ENCODE measurements at places on chromosomes 6 and 20.

DNA sequence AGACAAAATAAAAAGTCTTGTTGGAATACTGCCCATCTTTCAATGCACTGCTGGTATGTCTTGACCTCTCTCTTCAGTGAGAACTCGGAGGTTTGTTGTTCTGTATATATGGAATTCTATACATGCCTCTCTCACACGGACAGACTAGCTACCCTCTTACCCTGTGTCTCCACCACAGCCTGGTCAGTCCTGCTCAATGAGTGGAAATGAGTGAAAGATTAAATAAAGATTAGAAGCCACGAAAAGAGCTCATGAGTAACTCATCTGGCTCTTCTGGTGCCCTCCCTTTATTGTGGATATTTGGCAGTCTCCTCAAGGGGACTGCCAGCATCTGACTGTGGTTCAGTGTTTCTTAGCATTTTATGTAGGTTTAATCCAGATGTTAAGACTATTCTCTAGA lies 262.8 kb upstream of the MAP3K7 start:
- DNase-seq, result no peak

DNA sequence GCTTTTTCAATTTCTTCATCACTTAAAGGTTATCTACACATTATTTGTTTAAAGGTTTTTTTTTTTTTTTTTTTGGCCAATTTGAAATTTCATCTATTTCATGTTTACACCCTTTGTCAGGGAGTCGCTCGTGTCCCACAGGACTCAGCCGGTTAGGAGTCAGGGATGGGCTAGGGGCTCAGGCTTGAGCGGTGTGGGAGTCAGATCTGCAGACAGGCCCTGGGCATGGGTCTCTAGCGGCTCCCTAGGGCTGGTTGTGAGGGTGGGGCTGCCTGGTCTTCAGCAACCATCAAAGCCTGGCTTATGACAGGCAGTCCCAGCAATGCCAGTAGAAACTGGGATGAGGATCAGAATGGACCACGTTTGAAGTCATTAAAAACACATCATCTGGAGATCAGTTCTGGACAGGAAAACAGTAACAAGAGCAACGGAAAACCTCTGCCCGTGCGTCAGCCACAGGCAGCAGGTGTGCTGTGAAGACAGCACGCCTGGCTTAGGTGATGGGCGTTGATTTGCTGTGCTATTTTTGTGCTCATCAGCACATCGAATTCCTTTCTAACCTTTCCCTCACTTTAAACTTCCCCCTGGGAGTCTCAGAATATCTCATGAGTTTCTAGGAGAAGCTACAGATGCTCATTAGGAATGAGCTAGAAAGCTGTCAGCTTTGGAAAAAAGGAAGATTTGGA lies 91.3 kb upstream of the MPC1 start:
- DNase-seq, result peak; percentile 52

GRCh38 chr20:2350606-2351005 lies 30.1 kb upstream of the TGM6 start:
- DNase-seq, result no peak

- DNase-seq, result no peak
These were observed 3.6 kb upstream of the CASP8AP2 start for GRCh38 chr6:89826029-89826528.

GRCh38 chr6:18141805-18142590 lies 12.9 kb downstream of the TPMT start:
- DNase-seq, result no peak

DNA sequence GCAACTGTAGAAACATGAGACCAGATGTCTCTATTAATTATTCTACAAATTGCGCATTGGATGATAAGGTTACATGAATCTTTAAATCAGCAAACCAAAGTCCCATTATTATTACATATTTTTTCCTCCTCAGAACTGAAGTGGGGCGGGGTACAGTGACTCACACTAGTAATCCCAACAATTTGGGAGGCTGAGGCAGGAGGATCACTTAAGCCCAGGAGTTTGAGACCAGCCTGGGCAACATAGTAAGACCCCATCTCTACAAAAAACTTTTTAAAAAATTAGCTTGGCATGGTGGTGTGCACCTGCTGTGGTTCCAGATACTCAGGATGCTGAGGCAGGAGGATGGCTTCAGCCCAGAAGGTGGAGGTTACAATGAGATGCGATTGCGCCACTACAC lies 29.0 kb downstream of the HFE start:
- no peak for DNase-seq

DNA sequence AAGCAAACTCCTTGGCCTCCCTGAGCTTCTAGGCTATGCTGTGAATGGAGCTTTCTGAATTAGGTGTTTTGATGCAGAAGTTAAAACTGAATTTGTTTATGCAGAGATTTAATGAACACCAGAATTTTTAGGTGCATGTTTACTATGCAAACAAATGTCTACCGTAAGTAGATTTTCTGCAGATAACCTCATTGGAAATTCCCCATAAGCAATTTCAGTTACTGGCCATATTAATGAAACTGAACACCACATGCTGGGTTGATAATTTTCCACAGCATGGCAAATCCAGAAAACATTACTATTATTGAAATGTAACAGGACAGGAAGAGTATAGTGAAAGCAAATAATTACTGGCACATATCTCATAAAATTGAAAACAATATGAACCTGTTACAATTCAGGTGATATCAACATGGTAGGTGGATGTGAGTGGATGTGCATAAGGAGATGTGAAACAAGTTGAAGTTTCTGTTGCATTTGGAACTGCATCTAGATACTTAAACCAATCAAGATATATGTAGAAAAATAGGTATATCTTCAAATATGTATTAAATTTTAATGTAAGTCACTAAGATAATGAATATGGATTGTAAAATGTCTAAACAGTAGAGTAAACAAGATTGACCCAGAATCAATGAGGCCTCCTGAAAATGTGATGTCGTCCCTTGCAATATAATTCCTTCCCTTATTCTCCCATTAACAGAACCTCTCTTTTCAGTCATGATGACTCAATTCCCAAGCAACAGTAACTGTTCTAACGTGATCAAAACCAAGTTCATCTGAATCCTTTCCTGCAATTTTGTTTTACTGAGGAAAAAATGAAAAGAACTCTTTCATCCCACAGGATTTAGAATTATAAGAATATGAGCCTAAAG lies 11.0 kb downstream of the PTCHD4 start:
- no peak for DNase-seq

- DNase-seq, result no peak
These were observed 328.1 kb upstream of the ARID1B start for GRCh38 chr6:156449128-156449527.

DNA sequence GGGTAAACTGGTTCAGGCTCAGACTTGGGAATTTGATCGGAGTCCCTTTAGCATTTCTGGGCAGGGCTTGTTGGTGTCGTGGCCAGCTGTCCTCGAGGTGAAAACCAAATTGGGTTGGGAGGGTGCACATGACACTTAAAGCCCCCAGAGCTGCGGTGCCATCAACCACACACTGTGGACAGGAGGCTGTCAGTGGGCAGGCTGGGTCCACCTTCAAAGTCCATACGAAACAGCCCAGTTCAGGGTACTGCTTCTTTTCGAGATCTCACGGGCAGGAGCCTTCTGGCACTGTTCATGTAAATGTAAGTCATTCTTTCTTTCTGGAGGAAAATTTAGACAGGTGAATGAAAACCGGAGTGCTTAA lies 7.0 kb downstream of the SYNJ2 start:
- DNase-seq, result no peak

- DNase-seq, result no peak
These were observed 158.9 kb upstream of the OLIG3 start for GRCh38 chr6:137652961-137653705.

GRCh38 chr20:23602241-23602640 lies 3.5 kb downstream of the CST9 start:
- DNase-seq, result no peak

DNA sequence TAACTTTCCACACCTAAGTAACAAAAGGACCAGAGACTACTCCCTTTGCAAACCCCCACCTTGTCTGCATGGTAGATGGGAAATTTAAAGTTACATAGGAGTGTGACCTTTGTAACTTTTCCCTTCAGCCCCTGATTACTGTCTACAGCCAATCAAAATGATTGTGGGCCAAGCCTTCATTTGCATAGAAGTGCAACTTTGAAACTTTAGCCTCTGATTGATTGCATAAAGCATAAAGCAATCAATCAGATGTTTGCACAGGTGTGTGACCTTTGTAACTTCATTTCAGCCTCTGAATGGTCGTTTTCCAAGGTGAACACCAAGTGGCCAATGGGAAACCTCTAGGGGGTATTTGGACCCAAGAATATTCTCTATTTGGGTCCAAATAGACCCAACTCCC lies 46.1 kb downstream of the PRKN start:
- DNase-seq, result no peak

- DNase-seq, result no peak
These were observed 151.4 kb upstream of the LAMA2 start for GRCh38 chr6:128731249-128732165.

GRCh38 chr6:111781041-111781708 lies 92.1 kb downstream of the FYN start:
- DNase-seq, result no peak

DNA sequence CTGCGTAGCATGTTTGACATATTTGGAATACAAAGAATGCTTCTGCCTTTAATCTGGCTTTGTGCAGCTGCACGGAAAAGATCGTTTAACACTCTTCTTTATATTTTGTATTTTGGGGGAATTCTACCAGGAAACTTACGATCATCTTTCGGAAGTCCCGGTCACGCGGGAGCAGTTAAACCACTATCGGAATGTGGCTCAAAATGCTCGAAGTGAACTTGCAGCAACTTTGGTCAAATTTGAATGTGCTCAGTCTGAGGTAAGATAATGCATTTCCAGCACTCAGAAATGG lies 42.3 kb downstream of the CCDC170 start:
- no peak for DNase-seq

DNA sequence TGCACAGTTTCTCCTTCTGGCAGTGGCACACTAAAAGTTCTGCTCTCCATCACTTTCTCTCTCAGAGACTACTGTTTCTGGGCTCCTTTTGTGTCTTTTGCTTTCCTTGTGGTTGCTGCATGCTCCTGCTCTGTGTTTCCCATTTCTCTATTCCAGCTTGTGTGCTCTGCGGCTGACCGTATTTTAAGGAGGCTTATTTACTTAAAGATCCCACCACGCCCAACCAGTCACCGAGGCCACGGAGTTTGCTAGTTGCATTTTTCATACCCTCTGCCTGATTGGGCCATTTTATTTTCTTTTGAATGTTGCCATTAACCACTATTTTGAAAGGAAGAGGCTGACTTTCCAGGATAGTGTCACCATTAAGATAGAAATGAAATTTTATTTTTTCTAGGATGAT lies 626.4 kb upstream of the MMS22L start:
- no peak for DNase-seq

GRCh38 chr6:45388328-45388727 lies 10.6 kb upstream of the SUPT3H start:
- DNase-seq, result no peak

- DNase-seq, result no peak
These were observed 217.6 kb upstream of the FOXQ1 start for GRCh38 chr6:1094306-1094705.

GRCh38 chr6:69421269-69421668 lies 375.5 kb downstream of the LMBRD1 start:
- no peak for DNase-seq

GRCh38 chr6:26215585-26216358 lies 128.5 kb downstream of the HFE start:
- DNase-seq, result no peak

DNA sequence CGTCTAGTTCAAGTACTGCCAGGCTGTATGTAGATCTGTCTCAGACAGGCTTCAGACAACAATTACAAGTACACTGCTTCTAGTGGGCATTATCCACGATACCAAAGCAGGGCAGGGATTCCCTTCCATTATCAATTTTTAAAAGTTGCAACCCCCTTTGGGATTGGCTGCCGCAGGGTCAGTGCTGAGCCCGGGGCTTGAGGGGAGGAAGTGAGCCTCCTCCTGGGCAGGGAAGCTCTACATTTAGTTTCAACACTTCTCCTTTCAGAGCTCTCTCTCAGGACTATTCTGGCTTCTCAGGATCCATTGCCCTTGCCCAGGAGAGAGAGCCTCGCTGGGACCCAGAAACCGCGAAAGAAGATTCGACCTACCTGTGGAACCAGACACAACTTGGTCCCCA lies 1.5 kb downstream of the HTR1B start:
- DNase-seq, result no peak

DNA sequence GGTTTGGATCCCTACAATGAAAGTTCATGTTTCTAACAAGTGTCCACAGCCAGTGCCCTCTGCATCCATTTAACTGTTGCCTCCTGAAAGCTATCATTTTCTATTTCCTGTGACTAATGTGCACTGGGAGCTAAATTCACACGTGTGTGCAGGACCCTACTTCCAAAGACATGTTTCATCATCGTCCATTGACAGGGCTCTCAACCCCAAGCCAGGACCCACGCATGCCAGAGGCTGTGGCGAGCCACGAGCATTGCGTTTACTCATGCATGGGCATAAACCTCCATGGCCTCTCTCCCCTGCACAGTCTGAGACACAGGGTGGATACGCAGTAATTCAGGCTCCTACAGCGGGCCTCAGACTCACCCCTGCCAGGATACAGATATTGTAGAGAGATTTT lies 153.2 kb downstream of the MAFB start:
- DNase-seq, result no peak

- DNase-seq, result peak; percentile 17
These were observed 200.7 kb downstream of the BCAS1 start for GRCh38 chr20:53869466-53870258.

GRCh38 chr6:137025786-137026730 lies 18.7 kb downstream of the IL20RA start:
- DNase-seq, result no peak

GRCh38 chr20:45153752-45154151 lies 20.9 kb upstream of the PI3 start:
- no peak for DNase-seq

- no peak for DNase-seq
These were observed 848.5 kb upstream of the MAN1A1 start for GRCh38 chr6:120198033-120198432.

GRCh38 chr6:125714441-125715090 lies 34.9 kb upstream of the HEY2 start:
- no peak for DNase-seq

DNA sequence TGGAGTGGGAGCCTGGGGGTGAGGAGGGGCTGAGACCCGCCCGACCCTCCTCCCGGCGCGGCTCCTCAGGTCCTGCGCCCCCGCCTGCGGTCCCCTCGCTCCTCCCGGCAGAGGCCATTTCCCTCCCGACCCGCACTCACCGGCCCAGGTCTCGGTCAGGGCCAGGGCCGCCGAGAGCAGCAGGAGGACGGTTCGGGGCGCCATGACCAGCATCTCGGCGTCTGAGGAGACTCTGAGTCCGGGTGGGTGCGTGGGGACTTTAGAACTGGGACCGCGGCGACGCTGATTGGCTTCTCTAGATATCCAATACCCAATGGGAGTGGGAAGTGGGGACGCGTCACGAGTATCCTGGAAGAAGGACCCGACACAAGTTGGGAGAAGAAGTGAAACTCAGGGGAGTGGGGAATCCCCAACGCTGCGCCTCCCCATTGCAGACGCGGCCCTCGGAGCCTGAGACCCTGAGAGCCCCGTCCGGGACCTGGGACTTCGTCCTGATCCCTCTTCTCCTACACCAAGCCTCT lies at the start of gene HLA-B:
Gene HLA-B (minus strand): TSS at position 234 of the 521 bp plus-strand sequence. CDS start 21 bp downstream, at position 213.
- peak; percentile 47 for DNase-seq

All from caudate nucleus (tissue), 63 donors.